HepG2 (cell line): ENCODE measurements at places on chromosomes 2 and 18. TPM values are rescaled to one million over a fixed set of nuclear protein-coding genes. Genes with fewer than 3 reads are reported as not detected.
A peak's percentile ranks its signal among the peaks of the same experiment; 100 is the strongest.

DNA sequence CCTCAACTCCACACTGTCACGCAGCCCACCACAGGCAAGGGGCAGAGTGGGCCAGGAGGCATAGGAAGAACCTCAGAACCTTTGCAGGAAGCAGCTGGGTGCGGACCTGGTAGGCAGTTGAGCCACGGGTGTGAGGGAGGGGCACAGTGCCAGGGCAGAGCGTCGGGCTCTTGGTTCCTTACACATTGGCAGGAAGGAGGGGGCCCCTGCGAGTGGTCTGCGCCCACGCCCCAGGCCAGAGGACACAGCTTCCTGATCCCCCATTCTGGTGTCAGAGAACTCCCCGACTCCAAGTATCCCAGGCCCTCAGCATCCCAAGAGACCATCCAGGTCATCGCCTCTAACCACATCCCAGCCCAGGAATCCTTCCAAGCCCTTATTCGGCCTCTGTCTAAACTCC, 61.5 kb downstream of the TNS1 start:
- peak overlapping the region; percentile 92; the same call in 1 of the 2 replicates for H3K4me3 ChIP-seq
- H3K36me3 ChIP-seq: no peaks in the 10 kb centered on the region
- no peak overlapping the region for H3K27ac ChIP-seq
- peaks cover 27% of the 10 kb centered on the region; the same call in 2 of the 3 replicates for H3K27me3 ChIP-seq
- DNase-seq: no peak

The MAP4K4 gene
- 264 and 301 TPM in 2 replicates for total RNA-seq

DNA sequence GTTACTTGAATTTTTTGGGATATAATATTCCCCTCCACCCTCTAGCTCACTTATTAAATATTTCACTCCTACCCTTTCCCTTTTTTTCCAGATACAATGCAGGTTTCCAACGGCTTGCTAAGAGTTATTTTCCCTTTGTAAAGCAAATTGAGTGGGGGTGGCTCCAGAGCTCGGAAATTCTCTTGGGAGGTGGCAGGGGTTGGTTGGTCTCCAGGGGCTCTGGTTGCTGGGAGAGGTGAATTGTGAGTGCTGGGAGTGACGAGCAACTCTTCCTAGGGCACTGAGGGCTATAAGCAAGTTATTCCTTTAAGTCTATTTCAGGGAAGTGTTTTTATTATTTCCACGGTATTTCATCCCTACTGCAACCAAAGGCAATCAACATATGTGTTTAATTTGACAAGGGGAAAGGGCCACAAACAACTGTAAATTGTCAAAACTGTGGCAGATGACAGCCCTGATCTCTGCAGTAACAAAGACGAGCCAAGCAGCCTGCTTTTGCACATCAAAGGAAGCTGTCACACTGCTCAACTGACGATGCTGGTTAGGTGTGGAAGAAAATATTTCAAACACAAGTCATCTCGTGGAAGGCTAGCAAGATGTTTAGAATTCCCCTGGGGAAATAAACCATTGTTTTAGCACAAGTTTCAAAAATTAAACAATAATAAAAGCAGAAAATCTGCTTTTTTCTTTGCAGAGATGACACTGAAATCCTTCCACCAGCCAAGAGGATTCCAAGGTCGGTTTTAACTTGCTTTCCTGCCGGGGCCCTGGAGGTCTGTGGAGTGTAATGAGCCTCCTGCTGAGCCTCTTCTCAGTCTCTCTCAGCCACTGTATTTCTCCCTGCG, 34.8 kb upstream of the ASXL2 start:
- H3K27ac ChIP-seq: no peak overlapping the region
- H3K27me3 ChIP-seq: no peaks in the 10 kb centered on the region

DNA sequence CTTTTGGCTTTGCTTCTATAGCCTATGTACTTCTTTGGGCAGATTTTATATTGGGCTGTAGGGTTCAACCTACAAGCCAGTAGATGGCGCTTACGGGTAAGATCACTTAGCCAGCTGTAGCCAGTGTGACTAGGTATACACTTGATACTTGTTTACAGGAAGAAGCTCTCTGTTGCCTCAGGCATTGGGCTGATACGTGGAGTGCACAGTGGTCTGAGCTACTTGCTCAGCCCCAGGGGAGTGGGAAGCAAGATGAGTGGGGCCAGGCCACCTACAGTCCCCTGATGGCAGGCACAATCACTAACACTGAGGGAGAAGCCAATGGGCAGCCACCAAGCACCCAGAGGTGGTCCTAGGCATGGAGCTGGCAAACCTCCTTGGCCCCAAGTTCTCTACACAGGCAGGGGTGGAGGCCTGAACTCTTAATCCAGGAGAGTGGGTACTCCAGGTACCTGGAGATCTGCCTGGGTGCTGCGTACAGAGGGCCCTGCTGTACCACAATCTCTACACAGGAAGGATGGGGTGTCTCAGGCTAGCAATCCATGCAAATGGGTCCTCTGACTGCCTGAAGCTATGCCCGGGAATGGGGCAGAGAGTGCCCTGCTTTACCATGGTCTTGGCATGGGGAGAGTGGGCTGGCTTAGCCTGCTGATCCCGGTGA, 122.2 kb downstream of the NCOA1 start:
- no peaks in the 10 kb centered on the region for H3K4me1 ChIP-seq
- peak; percentile 54 for DNase-seq
- H3K27ac ChIP-seq: no peak overlapping the region
- no peaks in the 10 kb centered on the region for H3K36me3 ChIP-seq

- no peak overlapping the region for H3K4me3 ChIP-seq
- DNase-seq: no peak
- no peaks in the 10 kb centered on the region for H3K4me1 ChIP-seq
Measured at GRCh38 chr2:236360496-236360895, 96.3 kb upstream of the ASB18 start.

DNA sequence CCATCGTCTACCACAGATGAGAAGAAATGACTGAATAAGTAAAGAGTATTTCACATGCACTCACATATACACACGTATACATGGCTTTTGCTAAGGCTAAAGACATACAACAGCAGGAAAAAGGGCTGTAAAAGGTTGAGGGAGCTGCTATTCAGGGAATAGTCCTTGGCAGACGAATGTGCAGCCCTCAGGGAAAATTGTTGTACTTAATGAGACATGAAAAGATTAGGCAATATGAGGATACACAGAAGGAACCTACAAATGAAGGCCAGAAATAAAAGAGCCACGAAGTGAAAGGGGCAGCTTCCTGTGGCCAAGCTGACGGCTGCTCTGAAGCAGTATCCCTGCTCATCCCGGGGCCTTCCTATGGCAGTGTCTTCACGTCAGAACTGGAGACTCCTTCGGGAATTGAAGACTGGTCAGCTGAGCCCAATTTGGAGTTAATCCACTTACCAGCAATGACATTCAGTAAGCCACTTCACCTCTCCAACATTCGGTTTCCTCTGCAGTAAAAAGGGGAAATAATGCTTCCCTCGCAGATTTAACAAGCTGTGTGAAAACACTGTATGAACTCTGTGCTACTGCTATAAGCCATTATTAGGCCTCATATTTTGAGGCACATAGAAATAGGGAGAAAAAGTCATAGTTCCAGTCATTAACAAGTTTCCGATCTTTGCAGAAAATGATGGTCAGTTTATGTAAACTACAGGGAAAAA, 221.8 kb downstream of the STK39 start:
- no peak overlapping the region for H3K4me3 ChIP-seq
- no peaks in the 10 kb centered on the region for H3K27me3 ChIP-seq
- peaks cover 13% of the 10 kb centered on the region for H3K4me1 ChIP-seq
- no peak for DNase-seq
- H3K27ac ChIP-seq: no peak overlapping the region
- peaks cover 8% of the 10 kb centered on the region for H3K36me3 ChIP-seq

DNA sequence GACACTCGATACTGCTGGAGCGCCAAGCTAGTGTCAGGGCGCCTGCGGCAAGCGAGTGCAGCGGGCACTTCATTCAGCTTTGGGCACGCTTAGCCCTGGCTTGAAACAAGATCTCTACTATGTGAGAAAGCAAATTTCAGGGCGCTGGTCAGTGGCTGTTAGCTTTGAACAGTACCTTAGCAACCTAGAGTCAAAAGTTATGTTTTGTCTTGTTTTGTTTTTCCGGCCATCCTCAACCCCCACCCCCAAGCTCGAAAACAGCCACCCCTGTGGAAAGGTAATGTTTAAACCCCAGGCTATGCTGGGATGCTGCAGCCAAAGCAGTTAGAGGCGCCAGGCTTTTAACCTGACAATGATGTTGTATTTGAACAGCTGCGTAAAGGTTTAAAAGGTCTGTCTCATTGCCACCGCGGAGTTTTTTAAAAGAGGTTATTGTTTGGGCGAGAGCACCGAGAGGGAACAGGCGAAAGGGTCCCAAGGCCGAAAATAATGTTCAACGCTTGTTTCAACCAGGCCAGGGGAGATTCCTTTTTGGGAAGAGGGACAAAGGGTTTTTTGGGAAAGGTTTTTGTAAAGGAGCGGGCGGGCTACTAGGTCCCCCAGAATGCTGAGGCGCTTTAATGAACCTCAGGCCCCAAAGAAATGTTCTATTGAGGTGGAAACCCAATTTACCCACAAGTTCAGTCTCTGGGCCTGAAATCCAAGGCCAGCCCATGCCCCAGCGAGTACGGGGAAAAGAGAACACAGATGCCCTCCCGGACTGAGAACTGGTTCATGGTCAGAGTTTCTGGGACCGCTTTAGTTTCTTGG, 2.3 kb upstream of the HOXD10 start:
- no peaks in the 10 kb centered on the region for H3K36me3 ChIP-seq
- peaks cover 24% of the 10 kb centered on the region; the same call in 1 of the 2 replicates for H3K27me3 ChIP-seq
- DNase-seq: peak; percentile 45
- H3K27ac ChIP-seq: no peak overlapping the region

- no peaks in the 10 kb centered on the region for H3K27me3 ChIP-seq
- H3K4me1 ChIP-seq: peaks cover 52% of the 10 kb centered on the region
- DNase-seq: no peak
- no peak overlapping the region for H3K4me3 ChIP-seq
- no peak overlapping the region for H3K27ac ChIP-seq
Measured at GRCh38 chr18:42336139-42336538, 381.1 kb downstream of the PIK3C3 start.

DNA sequence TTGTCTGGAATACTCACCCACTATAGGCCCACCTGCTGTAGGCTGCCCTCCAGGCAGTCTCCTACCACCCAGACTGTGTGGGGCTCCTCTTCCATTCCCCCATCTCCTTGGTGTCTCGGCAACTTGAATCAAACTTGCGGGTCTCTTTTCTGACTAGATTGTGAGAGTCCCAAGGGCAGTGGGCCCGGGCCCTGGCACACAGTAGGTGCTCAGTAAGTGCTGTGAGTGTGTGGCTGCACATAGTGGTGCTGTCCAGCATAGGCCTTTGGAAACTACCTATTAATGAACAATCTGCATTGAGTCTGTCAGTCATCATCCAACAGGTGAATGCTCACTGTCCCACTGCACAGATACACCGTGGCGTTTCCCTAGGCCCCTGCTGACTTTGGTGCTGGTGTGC, 43.6 kb upstream of the ASB1 start:
- no peak for DNase-seq
- H3K27me3 ChIP-seq: no peaks in the 10 kb centered on the region
- no peak overlapping the region for H3K27ac ChIP-seq
- no peak overlapping the region for H3K4me3 ChIP-seq
- H3K36me3 ChIP-seq: no peaks in the 10 kb centered on the region

The TMEM17 gene
- total RNA-seq: 0.22 and 0.28 TPM in 2 replicates

The UGT1A4 gene
- total RNA-seq: not detected in 2 replicates

The PIAS2 gene
- total RNA-seq: 12.1 and 12.2 TPM in 2 replicates

DNA sequence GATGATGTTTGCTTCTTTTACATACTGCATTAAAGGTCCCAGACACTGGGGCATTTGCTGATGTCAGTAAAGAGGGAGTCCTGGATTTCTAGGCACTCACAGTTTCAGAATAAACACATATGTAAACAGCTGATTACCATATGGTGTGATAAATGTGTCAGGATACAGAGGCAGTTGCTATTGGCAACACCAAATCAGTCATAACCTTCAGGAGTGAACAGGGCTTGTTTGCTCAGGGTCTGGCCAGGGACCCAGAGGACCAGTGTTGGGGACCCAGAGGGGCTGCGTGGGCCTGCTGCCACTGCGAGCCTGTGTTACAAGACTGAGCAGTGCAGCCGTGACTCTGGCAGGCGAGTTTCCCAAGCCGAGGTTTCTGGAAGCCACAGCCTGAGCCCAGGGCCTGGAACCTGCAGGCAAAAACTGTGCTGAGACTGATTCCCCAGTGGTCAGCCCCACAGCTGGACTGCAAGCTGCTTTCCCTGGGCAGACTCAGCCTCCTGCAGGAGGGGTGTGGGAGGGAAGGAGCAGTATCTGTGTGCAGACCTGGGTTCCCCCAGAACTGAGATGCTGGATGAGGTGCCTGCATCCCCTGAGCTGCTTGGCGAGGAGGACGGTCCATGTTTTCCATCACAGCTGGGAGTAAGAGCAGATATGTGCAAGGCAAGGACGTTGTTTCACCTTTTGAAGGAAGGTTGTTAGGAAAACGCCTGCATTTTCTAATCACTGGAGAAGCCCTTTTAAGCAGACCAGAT, 23.6 kb downstream of the ASAP2 start:
- no peak for DNase-seq
- H3K27ac ChIP-seq: no peak overlapping the region

The NXPH2 gene
- total RNA-seq: not detected in 2 replicates

The TRIM54 gene
- 0.07 TPM in 1 of 2 replicates, not detected in the other for total RNA-seq

GRCh38 chr2:84846741-84847142, 34.1 kb downstream of the TRABD2A start:
- no peaks in the 10 kb centered on the region for H3K27me3 ChIP-seq
- no peak overlapping the region for H3K4me3 ChIP-seq
- no peak for DNase-seq
- no peak overlapping the region for H3K27ac ChIP-seq
- no peaks in the 10 kb centered on the region for H3K36me3 ChIP-seq
- H3K4me1 ChIP-seq: no peaks in the 10 kb centered on the region

The PLCD4 gene
- not detected in 2 replicates for total RNA-seq

GRCh38 chr2:232816657-232817056, 40.3 kb upstream of the KCNJ13 start:
- no peak overlapping the region for H3K27ac ChIP-seq
- H3K36me3 ChIP-seq: peaks cover 24% of the 10 kb centered on the region
- H3K27me3 ChIP-seq: no peaks in the 10 kb centered on the region
- no peak overlapping the region for H3K4me3 ChIP-seq

The SPHKAP gene
- total RNA-seq: not detected in 2 replicates

The PAX3 gene
- not detected in 2 replicates for total RNA-seq

The MAL gene
- total RNA-seq: not detected in 2 replicates

- H3K4me1 ChIP-seq: peaks cover 38% of the 10 kb centered on the region
- H3K36me3 ChIP-seq: peaks cover 26% of the 10 kb centered on the region
- no peak overlapping the region for H3K27ac ChIP-seq
- H3K27me3 ChIP-seq: no peaks in the 10 kb centered on the region
Measured at GRCh38 chr2:39377226-39377939, 59.7 kb downstream of the MAP4K3 start.

GRCh38 chr2:238079874-238080327, 19.1 kb downstream of the SCLY start:
- peaks cover 51% of the 10 kb centered on the region for H3K4me1 ChIP-seq
- no peak overlapping the region; the same call in 1 of the 2 replicates for H3K4me3 ChIP-seq
- H3K27ac ChIP-seq: peak overlapping the region; percentile 52
- H3K27me3 ChIP-seq: no peaks in the 10 kb centered on the region

The MROH2A gene
- 0.04 TPM in 1 of 2 replicates, not detected in the other for total RNA-seq

GRCh38 chr2:111219285-111219684, 98.6 kb downstream of the BCL2L11 start:
- H3K36me3 ChIP-seq: no peaks in the 10 kb centered on the region
- H3K4me1 ChIP-seq: no peaks in the 10 kb centered on the region
- no peak overlapping the region for H3K27ac ChIP-seq
- no peak overlapping the region for H3K4me3 ChIP-seq
- H3K27me3 ChIP-seq: no peaks in the 10 kb centered on the region

The IGFBP2 gene
- 0.45 and 2.0 TPM in 2 replicates for total RNA-seq
